ENCODE measurements at places on chromosomes 4 and X.

GRCh38 chr4:156756118-156756517, 215.5 kb downstream of the PDGFC start:
- no peak for DNase-seq

DNA sequence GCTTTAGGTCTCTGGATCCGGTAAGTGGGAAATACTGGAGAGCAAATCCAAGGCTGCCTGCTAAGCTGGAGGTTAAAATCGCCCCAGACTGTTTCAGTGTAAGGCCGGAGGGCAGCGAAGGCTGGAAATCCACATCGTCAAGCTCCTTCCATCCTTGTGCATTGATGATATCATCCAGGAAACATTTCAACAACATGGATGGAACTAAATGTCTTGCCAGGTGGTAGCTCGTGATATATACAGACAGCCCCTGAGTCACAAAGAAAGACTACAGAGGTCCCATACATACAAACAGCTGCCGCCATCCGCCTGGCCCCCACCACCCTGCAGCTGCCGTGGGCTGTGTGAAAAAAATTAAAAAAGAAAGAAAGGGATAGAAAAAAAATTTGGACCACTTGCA, 148.9 kb upstream of the RBPJ start:
- peak; percentile 72 for DNase-seq

- no peak for DNase-seq
Measured at GRCh38 chr4:8775751-8776355, 95.8 kb downstream of the HMX1 start.

DNA sequence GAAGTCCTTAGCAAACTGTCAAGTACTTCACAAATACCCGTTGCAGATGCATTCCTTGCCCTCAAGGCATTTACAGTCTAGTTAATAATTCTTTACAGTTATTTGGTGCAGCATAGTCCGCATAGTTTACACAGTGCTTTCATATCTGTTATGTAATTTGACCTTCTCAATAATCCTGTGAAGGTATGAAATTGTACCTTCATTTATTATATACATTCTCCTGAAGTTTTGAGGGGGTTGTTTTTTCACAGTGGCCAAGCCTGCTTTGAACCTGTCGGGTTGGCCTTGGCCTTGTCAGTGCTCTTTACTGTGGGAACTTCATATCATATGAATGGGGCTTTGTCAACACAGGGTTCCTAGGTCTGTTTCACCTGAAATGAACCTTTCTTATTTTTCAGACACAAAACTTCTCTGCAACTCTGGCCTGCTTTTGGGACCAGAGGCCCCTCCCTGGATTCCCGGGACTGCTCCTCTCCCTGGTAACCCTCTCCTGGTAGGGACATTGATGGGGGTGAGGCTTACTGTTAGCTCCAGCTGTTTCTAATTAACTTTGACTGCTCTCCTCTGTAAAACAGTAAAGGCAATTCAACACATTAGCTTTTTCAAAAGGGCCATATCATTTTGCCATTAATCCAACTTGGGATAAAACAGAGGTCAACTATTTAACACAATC, 9.1 kb downstream of the IGFBP7 start:
- no peak for DNase-seq

DNA sequence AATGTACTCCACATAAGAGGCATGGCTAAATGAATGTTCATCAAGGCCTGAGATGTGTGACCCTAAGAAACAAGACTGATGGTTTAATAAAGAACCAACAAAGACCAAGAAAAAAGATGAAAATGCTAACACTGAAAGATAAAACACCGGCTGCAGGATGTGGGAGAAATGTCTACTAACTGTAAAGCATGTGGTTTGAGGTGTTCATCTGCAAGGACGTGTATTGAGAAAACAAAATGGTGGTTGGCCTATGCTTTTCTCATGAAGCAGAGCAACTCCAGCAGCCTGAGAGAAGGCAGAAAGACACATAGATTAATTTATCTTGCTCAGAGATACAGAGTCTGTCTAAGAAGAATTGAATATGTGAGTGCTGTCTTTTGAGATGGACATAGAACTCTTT, 109.3 kb downstream of the KDR start:
- DNase-seq, result no peak

DNA sequence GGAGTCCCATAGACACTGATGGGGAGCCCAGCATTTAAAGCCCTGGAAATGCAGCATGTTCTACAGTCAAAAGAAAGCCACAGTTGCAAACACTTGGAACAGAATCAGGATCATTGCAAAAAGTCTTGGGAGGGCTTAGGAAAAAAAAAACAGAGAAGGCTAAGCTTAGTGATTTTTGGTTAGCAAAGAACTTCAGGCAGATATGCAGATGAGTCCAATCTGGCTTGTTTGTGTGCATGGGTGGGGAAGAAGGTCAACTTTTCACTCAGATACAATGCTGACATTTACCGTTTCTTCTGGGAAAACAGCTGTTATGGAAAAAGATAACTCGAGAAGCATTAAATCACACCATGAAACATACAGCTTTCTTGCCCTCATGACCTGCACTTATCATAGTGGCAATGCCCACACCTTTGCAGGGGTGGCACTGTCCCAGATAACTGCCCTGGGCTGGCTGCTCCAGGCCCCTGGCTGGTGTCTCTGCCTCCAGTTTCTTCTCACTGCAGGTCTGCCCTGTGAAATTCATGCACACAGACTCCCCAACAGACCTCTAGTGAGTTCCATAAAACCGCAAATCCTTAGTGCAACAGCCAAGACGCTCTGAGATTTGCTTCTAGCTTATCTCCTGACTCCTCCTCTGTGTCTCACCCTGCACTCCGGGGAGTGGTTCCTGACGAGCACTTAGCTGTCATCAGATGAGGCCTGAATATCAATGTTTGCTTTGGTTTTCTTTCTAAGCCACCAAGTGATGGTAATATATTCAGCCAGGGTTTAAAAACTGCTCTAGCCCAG, 99.2 kb downstream of the DRD5 start:
- DNase-seq, result no peak

GRCh38 chr4:111512081-111512783, 633.0 kb upstream of the FAM241A start:
- no peak for DNase-seq

DNA sequence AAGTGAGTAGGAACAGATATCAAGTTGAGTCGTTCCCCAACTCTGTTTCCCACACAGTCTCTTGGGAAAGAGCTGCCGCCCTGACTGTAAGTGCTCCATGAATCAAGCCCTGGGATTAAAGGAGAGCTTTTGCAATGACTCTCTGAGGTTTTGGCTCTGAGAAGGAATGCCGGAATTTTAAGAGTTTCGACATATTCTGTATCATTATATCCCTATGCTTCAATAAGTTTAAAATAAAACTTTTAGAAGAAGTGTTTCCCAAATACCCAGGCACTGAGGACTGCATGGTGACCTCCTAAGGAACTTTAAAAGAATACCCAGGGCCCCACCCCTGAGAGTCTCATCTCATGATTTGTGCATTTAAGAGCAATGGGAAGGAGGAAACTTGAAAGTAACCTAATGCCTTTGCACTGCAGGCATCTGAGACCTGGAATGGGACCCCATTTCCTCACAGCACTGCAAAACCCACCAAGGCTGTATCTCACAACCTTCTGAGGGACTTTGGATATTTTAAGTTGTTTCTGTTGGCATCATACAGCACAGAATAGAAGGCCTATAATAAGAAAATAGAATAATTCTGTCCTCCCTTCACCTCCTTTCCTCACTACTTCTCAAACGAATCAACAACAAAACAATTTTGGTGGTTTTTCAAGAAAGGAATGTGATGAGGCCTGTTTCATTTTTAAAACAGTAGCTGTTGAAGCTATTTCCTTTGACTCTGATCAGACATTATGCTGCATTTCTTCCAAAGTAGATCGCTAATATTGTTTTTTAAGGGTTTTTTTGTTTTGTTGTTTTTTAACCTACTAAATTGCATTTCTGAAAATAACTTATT, 121.2 kb downstream of the GASK1B start:
- DNase-seq, result no peak

DNA sequence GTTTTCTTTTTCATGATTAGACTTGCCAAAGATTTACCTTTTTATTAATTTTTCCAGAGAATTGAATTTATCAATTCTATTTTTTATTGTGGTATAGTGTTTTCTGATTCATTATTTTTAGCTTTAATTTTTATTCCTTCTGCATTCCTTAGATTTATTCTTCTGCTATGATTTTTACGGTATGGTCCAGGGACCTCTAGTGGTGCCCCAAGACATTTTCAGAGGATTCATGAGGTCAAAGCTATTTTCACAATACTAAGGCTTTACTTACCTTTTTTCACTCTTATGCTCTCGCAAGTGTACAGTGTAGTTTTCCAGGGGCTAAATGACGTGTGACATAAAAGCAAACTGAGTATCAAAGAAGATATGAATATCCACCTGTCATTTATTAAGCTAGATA, 8.0 kb downstream of the RADX start:
- DNase-seq, result no peak

- no peak for DNase-seq
Measured at GRCh38 chr4:147093206-147093605, 147.5 kb upstream of the TTC29 start.

GRCh38 chr4:25330905-25331808, 18.6 kb downstream of the ZCCHC4 start:
- no peak for DNase-seq

- no peak for DNase-seq
Measured at GRCh38 chr4:19739101-19739651, 512.5 kb upstream of the SLIT2 start.

DNA sequence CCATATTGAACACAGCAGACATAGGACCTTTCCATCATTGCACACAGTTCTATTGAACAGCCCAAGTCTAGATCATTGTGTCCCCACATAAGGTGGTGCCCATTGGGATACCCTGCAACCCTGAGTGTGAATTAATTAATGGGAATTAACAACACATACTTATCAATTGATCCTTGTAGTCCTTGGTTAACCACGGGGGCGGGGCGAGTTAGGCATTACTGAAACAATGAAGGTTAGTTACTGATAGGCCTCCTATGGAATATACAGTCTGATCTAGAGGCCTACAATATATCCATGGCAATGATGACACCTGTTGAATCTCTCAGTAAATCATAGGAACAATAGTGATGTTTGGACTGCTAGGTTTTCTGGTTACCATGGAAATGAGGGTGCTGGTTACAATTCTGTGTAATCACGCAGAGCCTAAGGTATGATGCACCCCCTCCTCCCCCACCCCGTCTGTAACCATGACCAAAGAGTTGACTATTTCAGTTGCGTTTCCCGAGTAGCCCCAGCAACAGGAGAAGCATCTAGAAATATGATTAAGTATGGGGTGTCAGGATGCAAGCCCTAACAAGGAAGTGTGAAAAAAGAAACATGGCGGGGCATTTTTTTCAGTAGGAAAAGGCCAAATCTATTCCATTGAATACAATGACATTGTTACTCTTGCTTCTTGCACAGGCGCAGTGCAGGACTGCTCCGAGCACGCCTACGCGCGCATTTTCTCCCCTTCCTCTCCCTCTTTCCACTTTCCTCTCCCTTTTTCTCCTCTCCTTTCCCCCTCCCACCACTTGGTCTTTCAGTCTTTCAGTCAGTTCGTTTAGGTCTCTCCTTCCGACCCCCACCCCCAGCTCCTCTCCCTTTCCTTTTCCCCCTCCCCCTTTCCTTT, 677 bp upstream of the NONO start:
- DNase-seq, result no peak

DNA sequence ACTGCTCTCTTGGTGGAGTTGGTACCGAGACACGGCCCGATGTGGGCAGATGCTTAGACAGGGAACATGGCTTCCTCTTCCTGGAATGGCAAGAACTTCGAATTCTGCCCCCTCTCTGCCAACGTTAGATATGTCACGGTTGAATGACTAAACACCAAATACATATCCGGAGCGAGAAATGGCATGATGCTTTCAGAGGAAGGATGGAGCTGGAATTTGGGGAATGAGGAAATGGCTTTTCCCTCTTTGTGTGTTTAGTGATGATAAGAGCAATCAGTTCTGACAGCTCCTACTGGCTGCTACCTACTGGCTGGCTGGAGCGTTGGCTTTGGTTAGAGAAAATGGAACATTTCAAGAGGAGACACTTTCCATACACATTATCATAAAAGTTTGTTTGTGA, 140.0 kb downstream of the DHRSX start:
- no peak for DNase-seq

- no peak for DNase-seq
Measured at GRCh38 chr4:90950385-90950841, 823.2 kb downstream of the CCSER1 start.

DNA sequence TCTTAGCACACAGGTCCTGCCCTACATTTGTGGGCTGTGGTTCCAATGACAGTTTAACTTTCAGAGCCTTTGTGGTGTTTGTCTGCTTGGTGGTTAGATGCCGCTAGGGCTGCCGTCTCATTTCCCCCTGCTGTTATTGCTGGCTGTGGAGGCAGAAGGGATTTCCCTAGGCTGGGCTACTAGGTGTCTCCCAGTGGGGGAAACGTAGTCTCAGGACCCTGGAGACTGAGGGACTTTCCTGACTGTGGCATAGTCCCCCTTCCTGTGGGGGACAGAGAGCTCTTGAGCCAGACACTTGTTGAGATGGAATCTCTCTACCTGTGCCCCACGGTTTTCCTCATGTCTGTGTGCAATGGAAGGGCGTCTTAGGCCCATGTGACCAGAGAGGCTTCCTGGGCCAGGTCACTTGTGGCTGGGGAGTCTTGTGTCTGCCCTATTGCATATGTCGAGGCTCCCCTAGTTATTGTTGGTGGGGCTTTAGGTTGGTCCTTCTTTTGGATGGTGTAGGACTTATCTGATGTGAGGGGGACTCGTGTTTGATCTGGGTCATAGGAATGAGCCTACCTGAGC, 68.2 kb downstream of the ARHGAP10 start:
- no peak for DNase-seq

GRCh38 chr4:186939766-186940165, 216.1 kb upstream of the FAT1 start:
- DNase-seq, result no peak

- DNase-seq, result no peak
Measured at GRCh38 chr4:67158666-67159065, 386.6 kb downstream of the CENPC start.

- no peak for DNase-seq
Measured at GRCh38 chr4:54172156-54172555, 56.9 kb upstream of the PDGFRA start.

DNA sequence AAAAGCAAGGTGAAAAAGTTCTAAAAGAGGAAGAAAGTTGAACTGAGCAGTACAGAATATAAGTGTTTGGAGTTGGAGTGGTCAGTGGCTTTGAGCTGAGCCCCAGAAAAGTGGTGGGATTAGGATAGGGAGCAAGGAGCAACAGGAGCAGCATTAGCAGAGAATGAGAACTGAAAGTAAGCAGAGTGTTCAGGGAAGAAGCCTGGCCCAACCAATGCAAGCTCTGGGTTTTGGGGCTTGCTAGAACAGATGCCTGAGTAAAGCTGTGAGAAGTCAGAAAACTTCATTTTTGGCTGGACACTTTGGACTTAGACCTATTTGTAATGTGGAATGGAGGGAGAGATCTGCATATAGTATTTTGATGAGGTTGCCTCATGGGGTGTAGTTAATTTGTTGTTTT, 17.8 kb downstream of the JADE1 start:
- no peak for DNase-seq

GRCh38 chr4:134243742-134244713, 42.4 kb upstream of the PABPC4L start:
- DNase-seq, result no peak

- no peak for DNase-seq
Measured at GRCh38 chr4:39596971-39597370, 41.7 kb downstream of the SMIM14 start.
